Eye (tissue), 1 donor: ENCODE measurements at places on chromosomes 2 and 18.
A peak's percentile ranks its signal among the peaks of the same experiment; 100 is the strongest.

DNA sequence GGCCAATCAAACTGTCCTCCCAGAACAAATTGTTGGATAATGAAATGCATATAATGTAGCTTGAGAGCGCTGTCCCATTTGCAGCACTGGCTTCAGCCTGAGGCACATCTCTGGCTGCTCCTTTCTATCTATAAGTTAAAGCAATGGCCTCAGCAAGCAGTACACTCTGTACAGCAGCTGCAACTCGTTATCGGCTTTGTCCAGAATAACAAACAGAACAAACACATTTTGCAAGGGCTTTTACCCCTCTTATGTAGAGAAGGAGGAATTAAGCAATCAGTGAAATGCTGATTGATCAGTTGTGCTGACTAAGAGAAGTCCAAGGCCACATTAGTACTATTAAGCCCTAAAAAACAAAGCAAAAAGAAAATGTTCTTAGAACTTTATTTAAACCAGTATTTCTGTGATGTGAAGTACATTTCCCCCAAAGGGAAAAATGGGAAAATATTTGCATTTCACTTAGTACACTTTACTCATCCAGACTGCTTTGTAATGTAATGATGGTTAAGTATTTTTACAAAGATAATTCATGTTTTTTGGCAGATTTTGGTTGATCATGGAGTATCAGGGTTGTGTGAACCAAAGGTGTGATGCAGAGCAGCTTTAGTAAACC, 15.0 kb upstream of the CPS1 start:
- DNase-seq: peak; percentile 50

GRCh38 chr18:32966141-32966540, 193.3 kb upstream of the KLHL14 start:
- no peak for DNase-seq

DNA sequence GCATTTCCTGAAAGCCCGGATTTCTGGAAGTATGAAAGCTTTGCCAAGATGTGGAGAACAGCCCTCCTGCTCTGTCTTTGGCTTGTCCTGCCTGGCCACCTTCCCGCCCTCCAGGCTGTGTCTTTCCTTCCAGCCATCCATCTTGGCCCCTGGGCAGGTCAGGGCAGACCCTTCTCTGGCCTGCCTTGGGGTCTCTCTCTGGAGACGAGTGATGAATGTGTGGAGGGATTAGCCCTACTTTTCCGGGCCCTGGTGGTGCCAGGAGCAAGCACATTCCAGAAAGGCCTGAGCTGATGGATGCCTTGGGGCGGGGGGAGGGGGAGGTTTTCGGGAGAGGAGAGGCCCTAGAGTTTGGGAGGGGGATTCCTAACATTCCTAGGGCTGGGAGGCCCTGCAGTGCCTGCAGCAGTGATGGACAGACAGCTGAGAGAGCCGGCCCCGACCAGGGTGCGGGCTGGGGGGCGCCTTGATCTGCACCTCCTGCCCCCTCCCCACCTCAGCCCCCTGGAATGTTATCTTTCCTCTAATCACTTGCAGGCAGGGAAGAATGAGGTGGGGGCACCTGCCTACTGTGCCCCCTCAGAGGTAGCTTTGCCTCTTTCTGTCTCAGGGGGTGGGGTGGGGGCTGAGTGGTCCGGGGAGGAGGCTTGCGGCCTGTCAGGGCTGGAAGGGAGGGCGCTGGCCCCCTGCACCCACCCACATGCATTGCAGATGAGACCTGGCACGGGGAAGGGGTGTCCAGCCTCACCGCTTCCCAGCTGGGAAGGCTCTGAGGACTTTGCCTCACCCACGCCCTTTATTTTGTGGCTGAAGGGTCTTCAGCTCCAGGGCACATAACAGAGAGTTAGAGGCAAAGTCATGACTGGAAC, 156.2 kb downstream of the DDX1 start:
- peak; percentile 83 for DNase-seq

DNA sequence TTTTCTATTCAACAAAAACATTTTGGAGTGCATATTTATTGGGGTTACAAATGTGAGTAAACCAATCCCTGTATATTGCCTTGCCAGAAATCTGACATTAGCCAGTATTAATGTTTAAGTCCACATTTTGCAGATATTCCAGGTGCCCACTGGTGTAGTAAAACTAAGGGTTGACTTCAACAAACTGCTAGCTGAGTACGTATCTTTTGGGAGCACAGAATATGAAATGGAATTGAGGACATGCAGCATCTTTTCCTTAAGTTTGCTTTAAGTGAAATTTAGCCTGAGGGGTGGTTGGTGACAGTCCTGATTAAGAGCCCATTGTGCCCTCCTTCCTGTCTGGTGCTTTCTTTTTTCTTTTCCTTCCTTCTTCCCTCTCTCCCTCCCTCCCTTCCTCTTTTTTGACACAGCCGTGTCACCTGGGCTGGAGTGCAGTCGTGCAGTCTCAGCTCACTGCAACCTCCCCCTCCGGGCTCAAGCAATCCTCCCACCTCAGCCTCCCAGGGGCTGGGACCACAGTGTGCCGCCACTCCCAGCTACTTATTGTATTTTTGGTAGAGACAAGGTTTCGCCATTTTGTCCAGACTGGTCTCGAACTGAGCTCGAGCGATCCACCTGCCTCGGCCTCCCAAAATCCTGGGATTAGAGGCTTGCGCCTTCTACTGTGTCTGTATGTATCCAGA, 1.6 kb downstream of the NUP35 start:
- DNase-seq: peak; percentile 3

- no peak for DNase-seq
Observed at GRCh38 chr18:50143294-50143693, 51.7 kb downstream of the MYO5B start.

- peak; percentile 22 for DNase-seq
Observed at GRCh38 chr2:187224989-187225388, 223.1 kb downstream of the CALCRL start.

DNA sequence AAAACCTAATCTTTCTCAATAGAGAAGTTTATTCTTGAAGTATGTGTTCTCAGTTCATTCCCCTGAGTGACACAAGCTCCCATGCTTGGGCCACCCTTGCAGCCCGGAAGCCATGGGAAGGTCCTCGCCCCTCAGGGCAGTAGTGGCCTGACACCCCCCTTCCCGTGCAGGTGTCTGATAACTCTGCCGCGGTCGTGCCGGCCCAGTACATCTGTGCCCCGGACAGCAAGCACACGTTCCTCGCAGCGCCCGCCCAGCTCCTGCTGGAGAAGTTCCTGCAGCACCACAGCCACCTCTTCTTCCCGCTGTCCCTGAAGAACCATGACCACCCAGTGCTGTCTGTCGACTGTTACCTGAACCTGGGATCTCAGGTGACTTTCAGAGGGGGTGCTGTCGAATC, 32.4 kb downstream of the NTSR2 start:
- DNase-seq: no peak

DNA sequence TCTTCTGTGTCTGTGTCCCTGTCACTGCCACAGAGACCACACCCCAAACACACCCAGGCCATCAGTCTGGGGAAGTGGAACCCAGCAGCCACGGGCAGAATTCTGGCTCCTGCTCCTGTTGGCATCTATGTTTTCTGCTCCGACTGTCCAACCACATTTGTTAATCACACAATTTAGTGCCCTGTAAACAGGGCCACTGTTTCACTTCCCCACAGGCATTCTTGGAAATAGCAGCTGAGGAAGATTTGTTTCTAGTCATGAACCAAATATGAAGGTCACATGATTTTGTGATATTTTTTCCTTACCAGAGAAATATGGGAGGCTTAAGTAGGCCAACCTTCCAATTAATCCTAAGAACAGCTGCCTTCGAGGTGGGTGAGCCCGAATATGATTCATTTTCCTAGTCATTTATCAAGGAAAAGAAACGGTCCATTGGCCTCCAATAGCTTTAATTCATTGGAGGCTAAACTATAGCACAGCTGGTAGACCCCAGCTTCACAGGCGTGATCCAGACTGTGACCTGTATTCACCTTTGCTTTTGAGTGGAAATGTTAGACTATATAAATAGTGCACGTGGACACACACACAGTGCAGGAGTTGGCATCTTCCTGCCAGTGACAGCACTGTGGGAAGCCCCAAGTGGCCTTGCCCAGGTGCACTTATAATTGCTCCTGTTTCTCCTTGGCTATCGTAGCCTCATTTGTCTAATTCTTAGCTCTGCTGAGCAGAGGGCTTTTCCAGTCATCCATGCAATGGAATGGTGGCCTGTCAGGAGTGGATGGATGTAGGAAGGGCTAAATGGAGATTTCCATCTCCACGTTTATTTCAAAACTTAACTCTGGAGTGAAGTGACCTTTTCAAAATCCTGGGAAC, 267.9 kb downstream of the LPIN1 start:
- DNase-seq: no peak

- DNase-seq: no peak
Observed at GRCh38 chr2:166413255-166413654, 37.5 kb upstream of the SCN9A start.

- peak; percentile 30 for DNase-seq
Observed at GRCh38 chr2:98823196-98824170, 92.6 kb upstream of the MGAT4A start.

- DNase-seq: no peak
Observed at GRCh38 chr2:8059255-8059654, 622.6 kb upstream of the ID2 start.
